Urinary bladder (tissue), 4 donors: ENCODE measurements at places on chromosomes 1 and 21. TPM values are rescaled to one million over a fixed set of nuclear protein-coding genes. Genes with fewer than 3 reads are reported as not detected.

The KRTAP20-4 gene
- total RNA-seq = not detected

- DNase-seq = no peak
Observed at GRCh38 chr1:157314408-157314807, 176.2 kb upstream of the ETV3 start.

DNA sequence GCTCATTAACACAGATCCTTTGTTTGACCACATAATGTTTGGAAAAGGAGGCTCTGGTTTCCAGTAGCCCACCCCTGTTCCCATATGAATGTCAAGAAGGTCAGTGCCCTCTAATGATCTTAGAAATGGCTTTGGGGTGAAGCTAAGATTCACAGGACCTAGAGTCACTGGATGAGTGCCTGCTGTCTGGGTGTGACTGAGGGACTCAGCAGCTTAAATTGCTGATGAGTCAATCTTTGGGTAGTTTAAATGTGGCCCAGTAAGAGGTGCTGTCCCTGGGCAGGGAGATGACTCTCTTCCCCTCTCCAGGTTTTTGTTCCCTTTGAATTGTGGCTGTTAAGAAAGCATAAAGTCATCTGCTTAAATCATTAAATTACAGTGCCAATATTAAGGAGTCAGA, 50.6 kb downstream of the L1TD1 start:
- DNase-seq = no peak

- no peak for DNase-seq
Observed at GRCh38 chr1:161739865-161740566, 9.6 kb upstream of the DUSP12 start.

- no peak for DNase-seq
Observed at GRCh38 chr1:36707221-36707620, 224.5 kb upstream of the CSF3R start.

GRCh38 chr1:237197470-237198425, 155.8 kb downstream of the RYR2 start:
- DNase-seq = peak; percentile 39

DNA sequence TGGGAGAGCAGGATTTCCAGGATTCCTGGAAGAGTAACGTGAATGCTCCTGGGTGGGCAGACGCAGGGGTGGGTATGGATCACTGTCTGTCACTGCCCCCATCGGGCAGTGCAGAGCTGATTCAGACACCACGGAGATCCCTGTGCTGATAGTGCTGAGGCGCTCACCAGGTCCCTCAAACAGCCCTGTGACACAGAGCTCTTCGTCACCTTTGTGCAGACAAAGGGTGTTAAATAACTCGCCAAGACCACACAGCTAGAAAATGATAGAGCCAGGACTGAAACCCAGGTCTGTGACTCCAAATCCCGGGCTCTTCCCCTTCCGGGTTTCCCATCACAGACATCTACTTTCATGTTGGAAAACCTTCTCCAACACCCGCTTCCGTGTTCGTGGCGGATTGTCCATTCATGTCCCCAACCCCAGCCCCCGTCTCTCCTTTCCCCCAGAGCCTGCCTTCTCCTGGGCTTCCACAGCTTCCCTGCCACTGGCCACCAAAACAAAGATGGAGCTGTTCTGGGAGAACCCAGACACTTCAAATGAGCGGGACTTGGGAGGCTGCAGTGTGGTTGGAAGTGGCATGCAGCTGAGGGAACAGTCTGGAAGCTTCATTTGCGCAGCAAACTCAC, 2.6 kb downstream of the EFHD2 start:
- DNase-seq = no peak

DNA sequence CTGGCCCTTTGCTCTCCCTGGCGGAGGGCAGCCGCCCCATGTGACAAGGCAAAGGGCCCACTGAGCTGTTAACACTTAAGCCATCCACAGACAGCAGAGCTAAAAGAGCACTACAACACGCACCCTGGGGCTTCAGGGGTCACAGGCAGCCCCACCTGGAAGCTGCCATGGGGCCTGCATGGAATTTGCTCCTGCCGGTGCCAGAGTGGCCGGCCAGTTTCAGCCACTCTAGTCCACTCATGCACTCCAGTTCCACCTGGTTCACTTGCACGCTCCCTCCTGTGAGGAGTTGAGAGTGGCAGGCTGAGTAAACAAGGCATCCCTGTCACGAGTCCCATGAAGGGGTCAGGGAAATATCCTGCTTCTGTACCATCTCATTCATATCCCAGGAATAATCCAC, 55.3 kb downstream of the RIMS3 start:
- no peak for DNase-seq

The REN gene
- 0.26 TPM for total RNA-seq

DNA sequence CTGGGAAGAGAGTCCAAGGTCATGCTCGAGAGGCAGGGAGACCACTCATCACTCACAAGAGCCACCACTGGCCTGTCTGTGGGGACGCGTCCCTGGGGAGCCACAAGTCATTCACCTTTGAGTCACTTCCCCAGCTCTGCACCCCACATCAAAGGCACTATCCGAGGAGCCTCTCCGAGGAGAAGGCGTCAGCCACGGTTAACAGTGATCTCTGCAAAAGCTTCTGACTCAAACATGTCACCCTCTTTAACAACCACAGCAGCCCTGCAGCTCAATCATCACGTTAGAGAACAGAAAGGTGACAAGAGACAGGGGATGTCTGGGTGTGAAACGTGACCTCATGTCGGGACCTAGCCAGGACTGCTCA, 9.0 kb downstream of the LRRC47 start:
- no peak for DNase-seq

DNA sequence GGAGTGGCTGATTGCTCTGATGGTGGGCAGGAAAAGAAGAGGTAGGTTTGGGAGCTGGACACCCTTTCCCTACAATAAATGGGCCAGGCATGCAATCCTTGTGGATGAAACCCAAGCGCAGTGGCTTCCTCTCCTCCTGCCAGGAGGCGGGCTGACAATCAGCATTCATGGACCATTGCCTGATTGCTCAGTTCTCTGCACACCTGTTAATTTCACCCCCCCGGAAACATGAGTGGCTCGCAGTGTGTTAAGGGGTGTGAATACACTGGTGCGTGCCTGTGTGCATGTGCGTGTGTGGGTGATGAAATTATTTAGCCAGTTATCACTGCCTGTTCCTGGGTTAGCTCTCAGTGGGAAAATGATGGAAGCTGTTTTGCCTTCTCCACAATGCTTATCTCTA, 310.7 kb downstream of the PCP4 start:
- no peak for DNase-seq

The MFSD2A gene
- 0.95 TPM for total RNA-seq

The SUSD4 gene
- total RNA-seq = 6.3 TPM

The PSRC1 gene
- 5.3 TPM for total RNA-seq

The SLC2A5 gene
- 1.3 TPM for total RNA-seq

The GPR25 gene
- total RNA-seq = not detected

GRCh38 chr1:214102907-214103306, 115.1 kb downstream of the PROX1 start:
- no peak for DNase-seq

DNA sequence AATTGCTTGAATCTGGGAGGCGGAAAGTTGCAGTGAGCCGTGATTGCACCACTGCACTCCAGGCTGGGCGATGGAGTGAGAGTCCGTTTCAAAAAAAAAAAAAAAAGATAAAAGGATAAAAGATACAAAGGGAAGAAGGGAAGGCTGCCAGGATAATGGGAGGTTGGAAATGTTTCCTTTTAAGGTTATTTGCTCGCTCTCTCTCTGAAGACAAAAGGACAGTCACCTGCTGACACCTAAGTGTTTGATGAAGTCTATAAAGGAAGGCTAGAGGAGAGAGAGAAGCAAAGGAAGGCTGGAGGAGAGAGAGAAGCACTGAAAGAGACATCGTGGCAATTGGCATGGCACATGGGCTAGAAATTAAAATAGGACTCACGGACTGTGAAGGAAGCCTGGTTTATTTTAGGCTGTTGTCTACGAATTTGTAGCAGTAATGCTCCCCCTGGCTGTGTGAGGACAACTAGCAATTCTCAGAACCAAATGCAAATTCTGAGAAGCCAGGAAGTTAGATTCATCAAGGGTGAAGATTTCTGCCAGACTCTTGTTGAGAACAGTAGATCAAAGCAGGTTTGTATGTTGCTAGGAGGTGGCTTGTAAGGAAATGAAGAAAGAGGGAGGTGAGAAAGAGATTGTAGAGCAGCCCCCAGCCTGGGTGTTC, 154.2 kb downstream of the ZP4 start:
- DNase-seq = no peak

DNA sequence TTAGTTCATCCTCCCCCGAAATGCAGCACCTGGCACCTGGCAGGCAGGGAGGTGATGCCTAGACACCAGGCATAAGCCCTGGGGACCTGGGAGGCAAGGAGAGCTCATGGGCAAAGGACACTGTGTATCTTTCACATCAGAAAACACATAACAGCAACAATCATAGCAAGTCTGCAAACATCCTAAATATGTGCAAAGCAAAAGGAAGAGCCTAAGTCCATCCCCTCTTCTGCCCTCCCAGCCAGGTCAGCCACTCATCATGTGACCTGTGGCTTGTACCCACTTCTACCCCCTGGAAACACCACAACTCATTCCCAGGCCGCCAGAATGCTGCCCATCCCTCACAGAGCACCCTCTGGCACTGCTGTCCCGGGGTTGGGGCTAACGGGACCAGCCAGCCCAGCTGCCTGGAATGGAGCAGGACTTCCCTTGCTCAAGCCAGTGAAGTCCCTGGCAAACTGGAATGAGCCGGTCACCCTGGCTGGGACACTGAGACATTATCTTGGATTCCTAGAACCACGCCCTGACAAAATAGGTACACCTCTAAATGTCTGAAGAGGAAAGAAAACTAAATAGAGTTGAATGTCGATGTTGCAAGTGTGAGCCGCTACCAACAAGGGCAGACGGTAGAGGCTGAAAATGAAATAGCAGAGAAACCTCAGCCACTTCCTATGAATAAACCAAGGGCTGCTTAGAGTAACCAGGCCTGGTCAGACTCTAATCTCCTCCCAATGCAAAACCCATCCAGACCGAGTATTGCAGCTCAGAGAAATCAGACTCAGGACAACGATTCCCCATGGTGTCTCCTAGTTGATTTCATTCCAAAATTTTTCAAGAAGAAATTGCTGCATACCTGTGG, 29.4 kb downstream of the TMPRSS2 start:
- DNase-seq = no peak

- DNase-seq = no peak
Observed at GRCh38 chr1:40663324-40664166, 1.9 kb downstream of the RIMS3 start.

The RYR2 gene
- total RNA-seq = 16.8 TPM
